ENCODE measurements at places on chromosomes 6 and 20.

GRCh38 chr6:84137989-84138575 lies 89.4 kb downstream of the CEP162 start:
- DNase-seq: no peak

- DNase-seq: no peak
Observed at GRCh38 chr20:5551621-5552020, 198.6 kb upstream of the SHLD1 start.

DNA sequence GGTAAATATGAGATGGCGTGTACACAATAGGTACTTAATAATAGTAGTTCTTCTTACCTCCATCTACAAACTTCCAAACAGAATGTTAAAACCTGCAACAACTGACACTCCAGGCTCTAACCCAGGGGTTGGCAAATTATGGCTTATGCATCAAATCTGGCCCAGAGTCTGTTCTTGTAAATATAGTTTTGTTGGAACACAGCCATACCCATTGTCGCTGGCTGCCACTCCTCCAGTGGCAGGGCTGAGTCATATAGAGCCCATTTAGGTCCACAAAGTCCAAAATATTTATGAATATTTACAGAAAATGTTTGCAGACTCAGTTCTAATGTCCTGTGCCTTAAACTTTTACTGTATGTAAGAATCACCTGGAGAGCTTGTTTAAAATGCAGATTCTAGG lies 69.9 kb upstream of the BTBD3 start:
- DNase-seq: no peak

- no peak for DNase-seq
Observed at GRCh38 chr6:158599635-158600034, 39.7 kb downstream of the TMEM181 start.

DNA sequence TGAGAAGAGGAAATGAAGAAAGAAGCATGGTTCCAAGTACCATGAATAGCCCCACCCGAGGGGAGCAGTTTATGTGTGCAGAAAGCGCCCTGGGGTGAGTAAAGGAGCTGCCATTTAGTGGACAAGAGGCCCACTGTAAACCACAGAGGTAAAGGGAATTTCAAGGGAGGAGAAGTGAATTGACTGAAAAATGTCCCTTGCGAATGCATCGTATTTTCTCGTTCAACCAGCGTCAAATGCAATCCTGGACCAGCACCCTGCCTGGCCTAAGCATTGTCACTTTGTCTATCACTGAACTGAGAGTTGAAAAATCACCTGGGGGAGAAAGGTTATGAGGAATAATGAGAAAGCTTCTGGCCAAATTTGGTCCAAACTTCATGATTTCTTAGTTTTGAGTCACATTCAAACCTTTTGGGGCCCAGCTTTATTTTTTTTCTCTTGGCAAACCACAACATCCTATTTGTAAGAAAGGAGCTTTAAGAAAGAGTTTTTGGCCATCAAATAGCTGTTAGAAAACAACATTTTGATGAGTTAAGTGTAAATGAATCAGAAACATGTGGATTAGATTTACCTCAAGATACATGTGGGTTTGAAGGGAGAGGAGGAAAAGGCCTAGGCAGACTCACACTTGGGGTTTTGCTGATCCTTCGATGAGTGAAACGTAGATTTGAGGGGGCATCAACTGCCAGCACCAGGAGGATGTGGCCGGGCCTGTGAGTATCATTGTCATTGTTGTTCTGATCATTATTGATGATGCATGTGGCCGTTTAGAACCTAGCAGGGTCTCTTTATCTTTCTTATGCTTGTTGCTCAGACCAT lies 214.0 kb downstream of the CLIC5 start:
- DNase-seq: no peak

Measured in CD8-positive, alpha-beta T cell (primary cell).